ENCODE measurements at places on chromosomes 2 and 18. TPM values are rescaled to one million over a fixed set of nuclear protein-coding genes. Genes with fewer than 3 reads are reported as not detected.

Gene DSC2
- total RNA-seq: not detected

Gene LHCGR
- not detected for total RNA-seq

Gene MC4R
- total RNA-seq: not detected

DNA sequence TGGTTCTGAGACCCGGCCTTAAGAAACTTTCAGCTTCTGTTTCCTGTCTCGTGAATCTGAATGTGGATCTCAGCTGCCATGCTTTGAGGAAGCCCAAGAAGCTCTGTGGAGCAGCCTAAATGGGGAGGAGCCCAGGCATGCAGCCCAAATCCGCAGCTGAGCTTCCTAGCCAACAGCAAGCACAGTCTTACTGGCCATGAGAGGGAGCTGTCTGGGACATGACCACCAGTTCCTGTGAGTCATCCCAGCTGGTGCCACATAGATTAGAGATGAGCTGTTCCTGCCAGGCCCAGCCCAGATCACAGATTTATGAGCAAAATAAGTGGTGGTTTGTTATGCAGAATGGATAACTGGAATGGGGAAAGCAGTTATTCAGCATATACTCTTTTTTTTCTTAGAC is 224.4 kb upstream of the APCDD1 start:
- H3K4me3 ChIP-seq: no peak overlapping the region
- no peaks in the 10 kb centered on the region for H3K27me3 ChIP-seq
- H3K36me3 ChIP-seq: no peaks in the 10 kb centered on the region
- no peaks in the 10 kb centered on the region for H3K4me1 ChIP-seq
- H3K27ac ChIP-seq: no peak overlapping the region

GRCh38 chr18:68387246-68387645 is 327.7 kb downstream of the TMX3 start:
- H3K27ac ChIP-seq: no peak overlapping the region
- no peak for DNase-seq
- no peaks in the 10 kb centered on the region for H3K4me1 ChIP-seq
- H3K36me3 ChIP-seq: no peaks in the 10 kb centered on the region
- H3K27me3 ChIP-seq: no peaks in the 10 kb centered on the region

DNA sequence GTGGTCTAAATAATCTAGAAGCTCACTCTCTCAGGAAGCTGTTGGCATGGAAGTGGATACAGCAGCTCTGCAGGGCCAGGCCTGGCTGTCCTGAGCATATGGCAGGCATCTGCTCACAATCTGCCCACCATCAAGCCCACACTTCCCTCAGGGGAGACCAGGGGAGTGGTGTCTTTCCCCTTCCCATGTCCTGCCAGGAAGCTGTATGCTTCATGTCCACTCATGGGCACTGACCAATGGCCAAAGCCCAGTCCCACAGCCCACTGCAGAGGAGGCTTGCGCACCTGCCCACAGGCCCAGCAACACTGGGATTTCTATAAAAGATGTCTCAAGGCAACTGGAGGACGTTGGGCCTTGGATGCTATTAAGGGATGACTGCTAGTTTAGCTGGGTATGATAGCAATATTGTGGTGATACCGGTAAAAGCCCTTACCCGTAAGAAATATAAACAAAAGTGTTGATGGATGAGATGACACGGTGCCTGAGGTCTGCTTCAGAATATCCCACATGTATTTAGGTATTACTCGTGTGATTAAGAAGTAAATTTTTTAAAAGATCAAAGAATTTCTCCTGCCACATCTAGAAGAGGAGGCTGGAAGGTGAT is 106.7 kb upstream of the CTDP1 start:
- peaks cover 26% of the 10 kb centered on the region for H3K4me1 ChIP-seq
- DNase-seq: no peak

DNA sequence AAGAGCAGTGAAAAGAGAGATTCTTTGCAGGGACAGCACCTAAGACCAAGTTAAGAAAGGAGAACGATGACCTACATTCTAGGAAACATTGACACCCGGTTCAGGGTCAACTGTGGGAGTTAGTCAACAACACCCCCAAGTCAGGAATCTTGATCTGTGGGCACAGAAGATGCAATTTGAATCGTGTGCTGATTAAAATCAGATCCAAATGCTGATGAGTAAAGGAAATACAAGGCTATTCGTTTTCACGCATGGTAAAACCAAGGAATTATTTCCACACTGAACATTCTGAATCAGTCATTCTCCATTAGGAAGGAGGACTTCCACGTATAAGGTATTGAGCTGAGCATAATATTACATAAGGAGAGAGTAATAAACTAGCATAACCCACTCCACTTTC is 124.2 kb downstream of the COPS8 start:
- no peak overlapping the region for H3K4me3 ChIP-seq
- H3K4me1 ChIP-seq: no peaks in the 10 kb centered on the region
- H3K27me3 ChIP-seq: no peaks in the 10 kb centered on the region
- no peak for DNase-seq
- H3K27ac ChIP-seq: no peak overlapping the region

Gene PTPRN
- not detected for total RNA-seq

DNA sequence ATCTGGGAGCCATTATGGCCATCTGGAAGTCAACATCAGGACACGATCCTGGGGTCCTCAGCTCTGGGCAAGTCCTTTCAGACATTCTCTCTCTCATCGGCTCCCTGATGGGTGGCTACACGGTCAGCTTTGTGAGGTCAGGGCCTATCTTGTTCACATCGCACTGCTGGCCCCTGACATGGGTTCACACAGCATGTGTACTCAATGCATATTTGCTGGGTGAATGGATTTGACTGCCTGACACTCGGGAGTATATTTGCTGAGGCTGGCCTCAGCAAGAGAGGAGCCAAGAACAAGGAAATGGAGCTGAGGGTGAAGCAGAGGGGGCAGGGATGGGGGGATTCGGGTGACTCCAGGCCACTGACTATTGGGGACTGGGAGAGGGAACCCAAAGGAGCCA is 50.5 kb downstream of the SLC4A5 start:
- DNase-seq: no peak
- no peaks in the 10 kb centered on the region for H3K27me3 ChIP-seq
- peaks cover 16% of the 10 kb centered on the region for H3K4me1 ChIP-seq
- H3K36me3 ChIP-seq: no peaks in the 10 kb centered on the region
- no peak overlapping the region for H3K27ac ChIP-seq

Gene BMP10
- total RNA-seq: not detected

DNA sequence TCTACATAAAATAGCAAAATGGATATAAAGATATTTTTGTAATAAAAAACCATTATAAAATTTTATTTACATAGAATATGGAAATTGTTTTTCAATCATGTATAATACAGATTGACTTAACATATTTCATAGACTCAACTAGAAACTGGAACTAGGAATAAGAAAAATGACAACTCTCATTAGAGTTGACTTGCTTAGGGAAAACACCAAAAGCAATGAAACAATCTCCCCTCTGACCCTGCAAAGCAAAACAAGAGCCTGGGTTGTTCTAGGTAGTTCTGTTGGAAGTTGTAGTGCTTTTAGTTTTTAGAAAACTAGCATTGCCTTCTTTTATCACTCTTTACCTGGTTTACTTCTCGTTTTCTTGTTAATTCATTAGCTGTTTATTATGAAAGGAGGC is 32.2 kb upstream of the MTIF2 start:
- H3K4me1 ChIP-seq: peaks cover 6% of the 10 kb centered on the region
- no peak for DNase-seq
- H3K4me3 ChIP-seq: no peak overlapping the region
- H3K27me3 ChIP-seq: peaks cover 14% of the 10 kb centered on the region
- no peak overlapping the region for H3K27ac ChIP-seq
- peaks cover 3% of the 10 kb centered on the region for H3K36me3 ChIP-seq

DNA sequence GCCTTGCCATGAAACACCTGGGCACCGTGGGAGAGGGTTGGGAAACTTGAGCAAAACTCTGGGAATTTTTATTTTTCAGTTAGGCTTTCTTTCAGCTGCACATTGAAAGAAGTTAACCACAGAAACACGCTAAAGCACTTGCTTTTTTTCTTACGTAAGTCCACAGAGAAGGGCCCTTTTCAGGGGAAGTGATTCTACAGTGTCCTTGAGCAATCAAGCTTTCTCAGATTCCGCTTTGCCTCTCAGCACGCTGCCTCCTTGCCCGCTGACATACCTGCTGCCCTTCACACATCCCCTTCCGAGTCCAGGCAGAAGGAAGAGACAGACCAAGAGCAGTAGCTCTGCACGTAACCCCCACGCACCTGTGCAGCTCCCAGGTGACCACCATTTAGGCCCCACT is 135.5 kb upstream of the MYT1L start:
- no peak for DNase-seq
- H3K4me3 ChIP-seq: no peak overlapping the region
- no peak overlapping the region for H3K27ac ChIP-seq
- H3K27me3 ChIP-seq: no peaks in the 10 kb centered on the region
